Esophagus squamous epithelium (tissue), 5 donors: ENCODE measurements at places on chromosomes 16 and 17.
A peak's percentile ranks its signal among the peaks of the same experiment; 100 is the strongest.

GRCh38 chr16:59289151-59289550 lies 555.0 kb upstream of the GOT2 start:
- no peak for DNase-seq

GRCh38 chr16:28930652-28931051 lies 1.1 kb upstream of the CD19 start:
- DNase-seq, result no peak

GRCh38 chr17:68777243-68777855 lies 176.2 kb upstream of the FAM20A start:
- no peak for DNase-seq

- DNase-seq, result no peak
These were observed 939.9 kb upstream of the SOX9 start for GRCh38 chr17:71180801-71181385.

DNA sequence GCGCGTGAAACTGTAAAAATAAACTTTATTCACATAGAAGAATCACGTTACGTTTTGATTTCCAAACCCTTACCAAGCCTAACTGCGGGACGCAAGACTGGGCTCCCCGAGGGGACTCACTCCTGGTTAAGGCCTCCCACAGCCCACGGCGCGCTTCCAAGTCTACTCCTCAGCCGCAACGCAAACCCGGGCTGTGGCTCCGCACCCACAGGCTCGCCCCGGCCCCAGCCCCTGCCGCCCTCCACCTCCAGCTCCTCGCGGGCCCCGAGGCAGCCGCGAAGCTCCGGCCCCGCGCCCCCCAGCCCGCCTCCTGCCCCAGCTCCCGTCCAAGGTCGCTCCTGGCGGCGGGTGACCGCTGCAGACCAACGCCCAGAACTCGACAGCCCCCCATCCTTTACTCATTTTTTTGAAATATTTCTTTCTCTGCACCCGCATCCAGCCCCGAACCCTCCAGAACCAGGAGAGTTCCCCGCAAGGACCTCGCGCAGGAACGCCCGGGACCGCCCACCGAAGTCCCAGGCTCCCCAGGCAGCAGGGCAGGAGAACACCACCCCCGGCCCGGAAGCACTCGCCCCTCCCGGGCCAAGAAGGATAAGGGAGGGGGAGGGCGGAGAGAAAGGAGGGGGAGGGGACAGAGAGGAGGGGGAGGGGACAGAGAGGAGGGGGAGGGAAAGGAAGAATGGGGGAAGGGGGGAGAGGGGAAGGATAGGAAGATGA lies 912 bp downstream of the USP22 start:
- DNase-seq, result peak; percentile 25

GRCh38 chr16:59212492-59213024 lies 478.4 kb upstream of the GOT2 start:
- no peak for DNase-seq

- no peak for DNase-seq
These were observed 661 bp downstream of the GIT1 start for GRCh38 chr17:29588562-29589411.

DNA sequence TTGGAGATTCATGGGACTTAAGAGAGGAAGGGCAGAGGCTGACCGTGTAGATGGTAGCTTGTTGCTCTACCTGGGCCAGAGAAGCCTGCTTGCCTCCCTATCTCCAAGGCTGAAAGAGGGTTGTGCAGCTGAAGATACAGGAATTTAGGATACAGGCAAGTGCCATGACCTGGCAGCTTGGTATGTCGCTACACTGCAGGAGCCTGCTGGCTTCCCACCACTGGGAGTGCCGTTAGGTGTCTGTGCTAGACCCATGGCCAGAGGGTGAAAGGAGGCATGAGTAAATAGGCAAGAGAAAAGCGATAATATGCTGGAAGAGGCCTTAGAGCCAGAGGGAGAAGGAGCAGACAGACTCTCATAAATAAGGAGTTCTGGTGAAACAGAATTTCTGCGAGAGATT lies 10.6 kb downstream of the NAA60 start:
- DNase-seq, result no peak

- DNase-seq, result no peak
These were observed 371.9 kb upstream of the SOX9 start for GRCh38 chr17:71748872-71749271.

GRCh38 chr16:4510131-4510530 lies 28.4 kb downstream of the CDIP1 start:
- DNase-seq, result no peak

- no peak for DNase-seq
These were observed 36.5 kb upstream of the PVALEF start for GRCh38 chr17:81128774-81129173.

DNA sequence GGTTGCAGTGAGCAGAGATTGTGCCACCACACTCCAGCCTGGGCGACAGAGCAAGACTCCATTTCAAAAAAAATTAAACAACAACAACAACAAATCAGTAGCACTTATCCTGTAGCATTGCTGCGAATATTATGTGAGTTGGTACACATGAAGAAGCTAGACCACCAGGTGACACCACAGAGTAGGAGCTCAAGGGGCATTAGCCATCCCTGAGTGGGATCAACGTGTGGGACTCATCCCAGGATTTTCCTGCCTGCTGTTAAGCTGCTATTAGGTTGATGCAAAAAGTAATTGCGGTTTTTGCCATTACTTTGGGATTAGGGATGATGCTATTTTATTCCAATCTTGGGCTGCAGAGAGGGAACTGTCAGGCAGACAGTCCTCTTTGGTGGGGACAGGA lies 47.2 kb downstream of the OTOA start:
- no peak for DNase-seq

DNA sequence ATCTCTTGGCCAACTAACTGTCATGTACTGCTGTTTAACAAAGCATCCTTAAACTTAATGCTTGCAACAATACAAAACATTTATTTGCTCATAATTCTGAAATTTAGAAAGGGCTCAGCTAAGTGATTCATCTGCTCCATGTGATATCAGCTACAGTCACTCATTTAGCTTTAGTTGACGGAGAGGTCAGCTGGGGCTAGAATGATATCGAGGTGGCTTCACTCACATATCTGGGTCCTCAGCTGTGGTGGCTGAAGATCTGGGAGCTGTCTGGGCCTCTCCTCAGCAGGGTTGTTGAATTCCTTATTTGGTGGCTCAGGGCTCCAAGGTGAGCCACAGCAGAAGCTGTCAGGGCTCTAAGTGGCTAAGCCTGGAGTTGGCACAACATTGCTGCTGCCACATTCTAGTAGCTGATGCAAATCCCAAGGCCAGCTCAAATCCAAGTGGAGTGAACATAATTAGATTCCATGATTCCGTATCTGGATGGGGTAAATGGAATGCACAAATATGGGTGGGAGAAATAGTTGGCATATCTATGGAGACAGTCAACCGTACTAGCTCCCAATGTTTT lies 62.8 kb downstream of the HS3ST3A1 start:
- DNase-seq, result no peak

DNA sequence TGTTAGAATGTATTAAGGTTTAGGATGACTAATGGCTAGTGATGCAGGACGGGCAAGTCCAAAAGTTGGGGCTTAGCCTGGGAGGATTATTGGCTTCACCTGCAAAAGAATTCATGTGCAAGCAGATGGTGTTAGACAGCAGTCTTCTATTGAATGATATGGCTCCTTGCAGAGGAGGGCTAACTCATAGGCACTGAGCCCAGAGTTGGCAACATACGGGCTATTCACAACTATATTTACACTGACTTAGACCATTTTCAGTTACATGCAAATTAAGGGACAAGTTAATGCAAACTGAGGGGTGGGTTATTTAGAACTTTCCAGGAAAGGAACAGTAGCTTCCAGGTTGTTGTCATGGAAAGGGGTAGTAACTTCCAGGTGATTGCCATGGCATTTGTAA lies 1017.1 kb upstream of the EEF2KMT start:
- no peak for DNase-seq

DNA sequence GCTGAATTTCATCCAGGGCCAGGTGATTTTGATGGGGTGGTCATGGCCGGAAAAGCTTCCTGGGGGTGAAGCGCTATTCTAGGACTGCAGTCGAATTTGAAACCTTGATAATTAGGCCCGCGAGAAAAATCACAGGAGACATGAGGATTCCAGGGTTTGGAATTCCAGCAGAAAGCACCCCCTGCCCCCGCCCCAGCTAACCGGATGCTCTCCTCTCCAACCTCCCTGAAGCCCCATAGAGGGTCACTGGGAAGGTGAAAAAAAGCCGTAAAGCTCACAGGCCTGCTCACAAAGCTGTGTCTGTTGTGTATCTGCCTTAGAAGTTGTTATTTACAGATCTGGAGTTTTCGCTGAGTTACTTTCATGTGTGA lies 1.2 kb upstream of the GINS2 start:
- no peak for DNase-seq

GRCh38 chr16:46894036-46894672 lies 10.0 kb downstream of the GPT2 start:
- DNase-seq, result no peak

DNA sequence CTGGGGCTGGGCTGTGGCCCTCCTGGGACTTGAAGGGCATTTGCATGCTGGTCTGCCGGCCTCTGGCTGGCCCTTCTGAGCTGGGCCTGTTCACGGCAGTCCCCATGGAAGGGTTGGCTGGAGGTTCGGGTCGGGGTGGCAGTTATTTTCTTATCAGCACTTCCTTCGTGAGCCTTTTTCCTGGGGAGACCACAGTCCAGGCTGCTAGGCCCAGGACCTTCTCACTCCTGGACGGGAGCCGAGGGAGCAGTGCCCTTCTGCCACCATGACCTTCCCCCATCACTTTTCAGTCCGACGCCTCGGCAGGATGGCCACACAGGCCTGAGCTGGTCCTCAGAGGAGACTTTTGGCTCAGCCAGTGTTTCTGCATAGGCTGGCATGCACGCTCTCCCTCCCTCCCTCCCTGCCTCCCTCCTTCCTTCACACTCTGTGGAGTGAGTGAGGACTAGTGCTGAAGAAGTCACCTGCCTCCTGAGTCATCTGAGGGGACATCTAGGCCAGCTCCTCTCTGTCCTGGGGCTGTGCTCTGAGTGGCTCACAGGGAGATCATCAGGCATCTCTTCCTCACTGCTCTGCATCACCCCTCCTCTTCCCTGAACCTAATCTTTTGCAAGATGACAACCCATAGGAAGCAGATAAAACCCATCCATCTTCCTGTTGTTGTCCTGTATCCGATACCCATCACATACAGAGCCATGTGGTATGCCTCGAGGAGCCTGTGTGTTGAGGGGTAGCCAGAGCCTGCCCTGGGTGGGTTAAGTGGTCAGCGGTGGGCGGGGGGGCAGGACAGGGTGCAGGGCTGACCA lies 109.7 kb downstream of the RAP1GAP2 start:
- no peak for DNase-seq

DNA sequence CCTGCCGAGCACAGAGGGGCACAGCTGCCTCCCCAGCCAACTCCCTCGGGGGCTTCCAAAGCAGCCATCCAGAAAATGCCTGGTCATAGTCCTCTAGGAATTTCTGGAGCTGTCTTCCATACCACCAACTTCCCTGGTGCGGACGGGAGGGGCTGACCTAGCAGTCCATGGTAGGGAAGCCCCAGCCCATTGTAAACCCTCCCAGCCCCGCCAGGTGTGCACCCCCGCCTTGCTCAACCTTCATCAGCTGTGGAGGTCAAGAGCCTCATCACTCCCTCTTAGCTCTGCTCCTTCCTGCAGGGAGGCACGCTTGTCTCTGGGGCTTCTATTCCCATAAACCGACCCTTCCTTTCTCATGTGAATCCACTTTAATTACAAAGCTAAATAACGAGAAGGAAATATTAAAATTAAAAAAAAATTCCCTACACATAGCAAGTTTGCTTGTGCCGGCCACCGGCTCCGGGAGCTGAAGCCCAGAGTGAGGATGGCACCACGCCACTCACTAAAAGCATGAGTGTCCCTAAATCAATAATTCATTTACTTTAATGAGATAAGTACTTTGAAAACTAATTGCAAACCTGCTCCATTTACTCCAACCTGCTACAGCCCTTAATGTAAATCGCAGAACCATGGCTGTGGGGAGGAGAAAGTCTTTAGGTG lies 181.4 kb downstream of the ENGASE start:
- DNase-seq, result no peak

DNA sequence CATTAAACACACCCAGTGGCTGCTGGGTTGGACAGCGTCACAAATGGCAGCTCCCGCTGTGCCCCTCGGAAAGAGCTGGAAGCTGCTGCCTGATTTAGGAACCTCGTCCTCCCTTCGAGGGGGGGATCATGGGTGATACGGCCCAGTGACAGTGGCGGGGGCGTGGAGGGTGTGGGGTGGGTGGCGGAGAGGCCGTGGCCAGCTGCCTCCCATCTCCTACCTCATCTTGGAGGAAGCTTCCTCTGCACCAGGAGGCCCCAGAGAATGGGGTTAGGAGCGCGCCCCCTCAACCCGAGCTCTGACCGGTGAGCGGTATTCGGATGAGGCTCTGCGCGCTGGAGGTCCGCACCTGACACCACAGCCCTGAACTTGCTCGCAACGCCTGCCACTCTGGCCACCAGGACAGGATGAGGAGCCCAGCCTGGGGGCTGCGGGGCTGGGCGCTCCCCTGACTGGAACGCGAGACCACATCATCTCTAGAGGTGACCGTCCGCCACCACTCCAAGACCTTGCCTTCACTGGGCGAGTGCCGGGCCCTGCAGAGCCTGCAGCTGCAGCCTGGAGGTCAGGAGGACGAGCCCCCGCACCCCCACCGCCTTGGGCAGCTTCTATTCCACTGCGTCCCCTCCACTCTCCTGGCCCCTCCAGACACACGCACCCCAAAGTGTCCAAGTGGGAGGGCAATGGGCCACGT lies 80.9 kb downstream of the KLHDC4 start:
- no peak for DNase-seq

- DNase-seq, result no peak
These were observed 322.0 kb upstream of the SALL1 start for GRCh38 chr16:51473091-51473490.

GRCh38 chr16:49528060-49528865 lies 154.7 kb downstream of the C16orf78 start:
- no peak for DNase-seq

DNA sequence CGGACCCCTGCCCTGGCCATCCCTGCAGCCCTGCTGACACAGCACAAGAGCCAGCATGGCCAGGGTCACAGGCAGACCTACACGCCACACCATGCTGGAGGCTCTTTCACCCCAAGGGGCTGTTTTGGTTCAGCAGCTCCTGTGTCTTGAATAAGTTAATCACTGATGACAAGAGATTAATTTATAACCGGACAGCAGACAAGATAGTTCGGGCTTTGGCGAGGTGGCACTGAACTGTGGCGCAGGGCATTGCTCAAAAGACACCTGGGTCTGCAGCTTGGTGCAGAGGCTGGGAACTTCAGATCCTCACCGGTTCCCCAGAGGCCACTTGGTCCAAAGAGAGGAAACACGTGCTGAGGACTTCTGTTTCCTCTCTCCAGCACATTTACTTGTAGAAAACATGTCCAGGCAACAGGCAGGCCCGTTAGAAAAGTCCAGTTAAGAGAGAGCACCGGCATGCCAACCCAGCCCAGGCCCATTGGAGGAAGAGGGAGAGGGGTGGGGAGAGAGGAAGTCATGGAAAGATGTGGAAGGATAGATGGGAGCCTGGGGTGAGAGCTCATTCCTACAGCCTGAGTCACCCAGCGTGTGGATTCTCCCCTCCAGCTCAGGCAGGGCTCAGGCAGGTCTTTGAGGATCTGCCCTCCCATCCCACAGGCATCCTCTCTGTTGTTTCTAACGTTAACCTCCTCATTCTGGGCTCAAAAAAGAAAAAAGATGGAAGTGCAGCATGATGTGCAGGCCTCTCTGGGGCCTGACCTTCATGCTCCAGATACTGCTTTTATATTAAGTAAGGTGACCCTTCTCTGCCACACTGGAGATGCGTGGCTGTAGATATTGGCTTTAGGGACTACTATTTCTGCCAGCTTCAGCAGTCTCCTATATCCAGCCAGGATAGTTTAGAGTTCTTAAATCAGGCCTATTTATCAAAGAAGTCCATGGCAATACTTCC lies 80.0 kb upstream of the HNF1B start:
- no peak for DNase-seq

GRCh38 chr17:68903286-68903685 lies 51.9 kb downstream of the ABCA8 start:
- no peak for DNase-seq

- DNase-seq, result no peak
These were observed 6.0 kb downstream of the OSGIN1 start for GRCh38 chr16:83958846-83959565.
